ENCODE measurements at places on chromosomes 3 and 15. TPM values are rescaled to one million over a fixed set of nuclear protein-coding genes. Genes with fewer than 3 reads are reported as not detected.

Gene TMEM158
- not detected for total RNA-seq

Gene ITIH1
- total RNA-seq: not detected

Gene COL6A6
- total RNA-seq: not detected

GRCh38 chr3:182814419-182815062 is 21.2 kb downstream of the ATP11B start:
- DNase-seq: no peak

Gene LIPC
- not detected for total RNA-seq

DNA sequence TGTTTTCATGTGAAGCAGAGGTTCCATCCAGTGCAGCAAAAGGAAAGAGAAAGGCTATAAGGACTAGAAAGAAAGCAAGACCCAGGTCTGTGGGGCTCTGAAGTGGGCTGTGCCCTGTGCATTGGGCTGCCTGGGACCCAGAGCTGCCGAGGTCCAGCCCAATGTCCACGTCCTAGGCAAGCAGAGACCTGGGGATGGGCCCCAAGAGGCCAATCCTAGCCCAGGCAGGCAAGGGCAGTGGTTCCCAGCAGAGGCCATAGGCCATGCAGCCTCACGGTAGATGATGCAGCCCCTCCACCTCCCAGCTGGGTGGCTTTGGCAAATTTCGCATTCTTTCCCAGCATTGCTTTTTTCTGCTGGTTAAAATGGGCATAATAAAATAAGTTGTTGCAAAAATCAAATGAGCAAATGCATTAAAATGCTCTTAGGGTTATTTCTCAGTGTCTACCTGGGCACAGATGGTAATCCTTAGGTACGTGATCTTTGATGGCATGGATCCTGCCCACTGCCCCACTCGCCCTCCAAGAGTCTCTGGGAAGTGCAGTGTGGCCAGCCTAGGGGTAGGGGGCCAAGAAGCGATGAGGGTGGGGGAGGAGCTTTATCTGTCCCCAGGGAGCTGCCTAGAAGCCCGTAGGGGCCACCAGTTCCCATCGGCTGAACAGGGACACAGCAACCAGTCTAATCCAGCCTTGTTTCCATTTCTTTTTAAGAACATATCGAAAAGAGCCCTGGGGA is 22.3 kb upstream of the GP9 start:
- DNase-seq: no peak

DNA sequence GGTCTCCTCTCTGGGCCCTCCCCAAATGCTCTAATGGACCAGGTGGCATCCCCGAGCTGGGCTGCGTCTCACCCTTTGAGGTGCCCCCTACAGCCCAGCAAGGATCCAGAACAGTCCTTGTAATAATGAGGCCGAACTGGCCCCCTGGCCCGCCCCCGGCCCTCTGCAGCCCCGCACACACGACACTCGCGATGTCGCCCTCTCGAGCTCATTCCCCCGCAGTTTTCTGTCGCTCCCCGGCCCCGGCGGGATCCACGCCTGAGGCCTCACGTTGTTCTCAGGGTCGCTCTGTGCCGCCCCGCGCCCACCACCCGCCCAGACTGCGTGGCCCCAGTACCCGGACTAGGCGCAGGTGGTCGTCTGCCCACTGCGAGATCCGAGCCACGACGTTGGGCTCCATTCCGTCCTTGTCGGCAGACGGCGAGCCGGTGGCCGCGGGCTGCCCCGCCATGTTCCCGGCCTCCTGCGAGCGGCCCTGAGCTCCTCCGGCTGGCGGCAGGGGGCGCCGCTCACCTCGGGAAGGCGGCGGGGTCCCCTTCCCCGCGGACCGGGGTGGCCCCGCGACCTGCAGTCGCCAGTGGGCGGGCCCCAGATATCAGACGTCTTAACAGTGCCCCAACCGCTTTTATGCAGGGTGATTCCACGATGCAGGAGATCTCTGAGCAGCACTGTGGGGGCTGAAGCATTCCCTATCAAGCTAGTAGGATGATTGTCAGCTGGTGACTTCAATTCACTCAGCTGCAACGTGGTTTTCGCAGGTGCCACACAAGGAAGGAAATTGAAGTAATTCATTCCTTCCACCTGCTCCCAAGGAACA is at the start of gene C3orf33:
C3orf33 (minus strand) TSS at position 477 of the 817 bp plus-strand sequence; CDS start at position 451, 26 bp downstream.
- DNase-seq: peak; percentile 62

GRCh38 chr3:173986861-173987410 is 589.4 kb downstream of the NLGN1 start:
- no peak for DNase-seq

DNA sequence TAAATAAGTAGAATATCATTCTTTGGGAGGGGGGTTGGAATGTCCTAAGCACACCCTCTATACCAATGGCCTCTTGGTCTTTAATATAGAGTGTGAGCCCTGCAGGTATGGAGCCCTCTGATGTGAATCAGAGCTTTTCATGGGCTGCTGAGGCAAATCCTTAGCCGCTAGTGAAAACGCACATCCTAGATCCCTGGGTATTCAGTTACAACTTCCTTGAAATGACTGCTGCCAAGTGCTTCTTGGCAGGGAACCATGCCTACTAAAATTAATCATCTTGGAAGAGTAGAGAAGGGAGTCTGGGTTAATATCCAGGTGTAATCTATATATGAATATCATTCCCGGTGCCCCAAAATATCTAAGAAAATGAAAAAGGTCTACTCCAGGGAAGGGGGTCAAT is 109.1 kb downstream of the POLQ start:
- no peak for DNase-seq

- no peak for DNase-seq
Measured at GRCh38 chr3:187267306-187267705, 24.2 kb downstream of the MASP1 start.

Gene SACM1L
- total RNA-seq: 59.4 TPM

GRCh38 chr3:66435989-66436388 is 64.8 kb downstream of the LRIG1 start:
- no peak for DNase-seq

DNA sequence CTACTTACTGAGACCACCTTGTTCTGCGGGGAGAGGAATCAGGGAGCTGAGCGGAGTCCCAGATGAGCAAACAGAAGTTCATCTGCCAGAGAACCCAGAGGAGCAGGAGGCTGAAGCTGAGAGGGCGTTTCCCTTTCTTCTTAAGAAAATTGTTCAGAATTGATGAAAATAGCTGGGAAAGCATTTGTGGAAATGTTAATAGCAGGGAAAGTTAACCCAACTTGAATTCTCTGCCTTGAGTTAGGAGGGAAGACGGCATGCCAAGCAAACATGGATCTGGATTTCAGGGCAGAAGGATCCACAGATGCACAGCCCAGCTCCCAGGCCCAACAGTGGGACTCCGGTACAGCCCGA is 23.2 kb downstream of the CRABP1 start:
- DNase-seq: no peak

- DNase-seq: no peak
Measured at GRCh38 chr15:65908876-65909275, 39.6 kb downstream of the RAB11A start.

DNA sequence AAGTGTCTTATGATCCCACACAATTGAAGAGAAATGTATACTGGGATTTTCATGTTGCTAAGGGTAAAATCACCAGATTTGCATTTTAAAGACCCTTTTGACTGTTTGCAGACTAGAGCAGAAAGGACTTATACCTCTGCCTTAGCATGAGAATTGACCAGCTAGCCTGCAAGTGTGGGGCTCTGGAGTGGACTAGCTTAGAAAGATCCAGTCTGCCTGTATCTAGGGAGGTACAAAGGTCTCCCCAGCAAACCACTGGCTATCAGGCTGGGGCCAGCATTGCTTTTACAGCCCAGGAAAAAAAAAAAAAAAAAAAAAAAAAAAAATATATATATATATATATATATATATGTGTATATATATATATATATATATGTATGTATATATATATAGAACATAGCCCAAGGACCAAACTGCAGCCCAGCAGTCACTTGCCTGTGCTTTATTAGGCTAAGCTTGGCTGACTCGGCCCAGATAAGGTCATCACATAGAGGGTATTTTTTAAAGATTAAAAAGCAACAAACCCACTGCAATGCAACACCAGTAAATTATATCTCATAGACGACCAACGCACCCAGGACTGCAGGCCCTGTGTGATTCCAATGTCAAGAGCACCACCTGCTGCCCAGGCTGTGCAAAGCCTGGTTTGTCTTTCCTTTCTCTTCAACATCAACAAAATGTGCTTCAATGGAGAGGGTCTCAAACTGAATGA is 63.7 kb downstream of the DCLK3 start:
- peak; percentile 69 for DNase-seq

GRCh38 chr3:25631989-25632388 is 32.7 kb downstream of the TOP2B start:
- no peak for DNase-seq

- DNase-seq: no peak
Measured at GRCh38 chr3:24387000-24387399, 107.7 kb downstream of the THRB start.

DNA sequence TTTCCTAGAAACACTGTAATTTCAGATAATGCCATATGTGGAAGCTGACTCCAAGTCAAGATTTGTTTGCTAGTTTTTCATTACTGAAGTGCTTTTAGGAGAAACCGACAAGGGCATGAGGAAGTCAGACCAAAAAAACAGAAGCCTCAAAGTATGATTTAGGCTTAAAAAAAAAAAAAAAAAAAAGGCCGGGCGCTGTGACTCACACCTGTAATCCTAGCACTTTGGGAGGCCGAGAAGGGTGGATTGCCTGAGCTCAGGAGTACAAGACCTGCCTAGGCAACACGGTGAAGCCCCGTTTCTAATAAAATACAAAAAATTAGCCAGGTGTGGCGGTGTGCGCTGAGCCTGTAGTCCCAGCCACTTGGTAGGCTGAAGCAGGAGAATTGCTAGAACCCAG is 11.6 kb downstream of the RPL15 start:
- DNase-seq: no peak

DNA sequence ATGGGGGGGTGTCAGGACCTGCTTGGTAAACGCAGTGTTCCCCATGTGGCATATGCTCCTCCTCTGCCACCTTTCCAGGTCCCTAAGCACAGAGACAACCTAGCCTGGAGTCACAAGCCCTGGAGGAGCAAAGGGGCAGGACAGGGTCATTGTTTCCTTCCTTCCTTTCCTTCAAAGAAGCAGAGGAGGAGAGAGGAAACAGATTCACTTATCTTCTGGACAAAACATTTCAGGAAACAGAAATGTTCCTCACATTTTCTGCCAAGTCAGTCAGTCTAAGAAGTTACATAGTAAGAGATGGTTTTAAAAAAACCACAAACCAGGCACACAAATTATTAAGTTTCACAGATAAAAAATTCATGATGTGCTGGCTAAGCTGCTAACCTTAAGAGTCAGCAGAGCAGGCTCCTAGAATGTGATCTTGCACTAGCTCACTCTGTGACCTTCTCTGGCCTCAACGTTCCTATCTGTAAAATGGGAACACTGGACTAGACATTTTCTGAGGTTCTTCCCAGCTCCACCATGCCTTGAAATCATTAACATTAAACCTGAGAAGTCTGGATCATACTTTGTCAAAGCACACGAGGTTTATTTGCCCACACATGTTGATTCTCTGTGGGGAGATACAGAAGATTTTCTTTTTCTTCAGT is 47.9 kb downstream of the ATP13A5 start:
- DNase-seq: no peak

- no peak for DNase-seq
Measured at GRCh38 chr3:15637131-15637951, 35.8 kb downstream of the BTD start.

DNA sequence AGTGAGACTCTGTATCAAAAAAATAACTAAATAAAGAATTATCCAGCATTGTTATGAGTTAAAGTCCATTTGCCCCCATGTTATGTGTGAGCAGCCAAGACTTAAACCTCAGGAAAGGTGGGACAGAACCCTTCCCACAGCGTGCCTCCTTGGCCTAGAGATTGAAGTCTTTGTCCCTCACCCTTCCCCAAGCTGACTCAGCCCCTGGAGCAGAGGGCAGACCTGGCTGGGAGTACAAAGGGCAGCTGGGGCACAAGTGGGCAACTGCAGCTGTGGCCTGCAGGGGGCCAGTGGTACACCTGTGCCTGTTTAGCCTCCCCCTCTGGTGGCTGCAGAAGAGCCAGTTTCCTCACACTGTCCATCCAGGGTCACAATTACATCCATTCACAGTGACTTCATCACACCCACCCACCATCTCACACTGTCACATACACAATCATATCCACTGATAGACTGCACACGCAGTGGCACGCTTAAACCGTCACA is 940 bp upstream of the ACY1 start:
- peak; percentile 39 for DNase-seq

DNA sequence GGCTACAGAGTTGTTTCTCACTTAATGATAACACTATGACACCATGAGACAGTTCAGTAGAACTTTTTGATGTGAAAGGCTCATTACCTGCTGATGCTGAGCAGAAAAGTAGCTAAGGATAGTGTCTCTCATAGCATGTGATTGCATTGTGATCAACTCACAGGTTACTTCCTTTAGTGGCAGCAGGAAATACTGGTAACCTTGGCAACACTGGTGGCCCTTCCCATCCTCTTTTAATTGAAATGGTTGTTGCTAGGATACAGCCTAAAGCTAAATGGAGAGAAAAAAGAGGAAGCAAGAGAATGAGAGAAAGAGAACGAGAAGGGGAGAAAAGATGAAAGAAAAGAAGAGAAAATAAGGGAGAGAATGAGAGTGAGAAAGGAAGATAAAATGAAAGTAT is 204.7 kb upstream of the GAP43 start:
- DNase-seq: peak; percentile 2

- DNase-seq: no peak
Measured at GRCh38 chr3:152729906-152730305, 105.0 kb upstream of the P2RY1 start.

DNA sequence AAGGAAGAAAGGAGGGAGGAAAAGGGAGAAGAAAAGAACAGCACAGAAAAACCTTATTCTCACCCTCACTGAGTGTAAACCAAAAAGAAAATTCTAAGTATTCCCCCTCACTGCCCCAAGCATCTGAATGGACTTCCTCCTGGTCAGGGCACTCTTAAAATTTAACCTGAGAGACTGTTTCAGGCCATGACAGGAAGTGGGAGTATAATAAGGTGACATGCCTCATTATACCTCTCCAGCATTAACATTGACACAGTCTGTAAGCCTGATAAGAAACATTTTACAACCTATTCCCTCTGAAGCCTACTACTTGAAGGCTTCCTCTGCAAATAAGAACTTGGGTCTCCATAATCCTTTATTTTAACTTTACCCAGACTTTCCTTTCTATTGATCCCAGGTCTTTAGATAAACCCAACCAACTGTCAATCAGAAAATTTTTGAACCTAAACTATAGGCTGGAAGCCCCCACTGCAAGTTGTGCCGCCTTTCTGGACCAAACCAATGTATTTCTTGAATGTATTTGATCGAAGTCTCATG is 41.7 kb downstream of the SLCO2A1 start:
- no peak for DNase-seq

Gene ERICH6
- not detected for total RNA-seq

Gene GBE1
- 24.4 TPM for total RNA-seq

Gene MGLL
- 21.6 TPM for total RNA-seq

Gene GRK7
- not detected for total RNA-seq

DNA sequence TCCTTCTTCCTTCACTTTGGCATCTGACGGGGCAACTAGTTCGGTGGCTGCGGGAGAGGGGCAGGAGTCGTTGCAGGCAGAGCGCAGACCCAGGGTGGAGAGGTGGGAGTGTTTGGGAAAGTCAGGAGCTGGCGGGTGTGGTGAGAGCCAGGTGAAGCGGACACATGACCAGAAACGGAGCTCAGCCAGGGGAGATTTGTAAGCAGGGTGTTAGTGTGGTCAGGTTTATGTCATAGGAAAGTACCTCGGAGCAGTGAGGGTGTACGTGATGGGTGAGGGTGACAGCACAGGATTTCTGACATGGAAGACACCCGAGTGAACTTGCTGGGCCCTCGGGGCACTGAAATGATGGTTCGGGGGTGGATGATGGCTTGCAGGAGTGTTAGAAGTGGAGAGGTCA is 247.4 kb upstream of the TPM1 start:
- no peak for DNase-seq

- DNase-seq: no peak
Measured at GRCh38 chr15:44194323-44195150, 534 bp downstream of the FRMD5 start.
